ENCODE measurements at places on chromosomes 6 and 20.

DNA sequence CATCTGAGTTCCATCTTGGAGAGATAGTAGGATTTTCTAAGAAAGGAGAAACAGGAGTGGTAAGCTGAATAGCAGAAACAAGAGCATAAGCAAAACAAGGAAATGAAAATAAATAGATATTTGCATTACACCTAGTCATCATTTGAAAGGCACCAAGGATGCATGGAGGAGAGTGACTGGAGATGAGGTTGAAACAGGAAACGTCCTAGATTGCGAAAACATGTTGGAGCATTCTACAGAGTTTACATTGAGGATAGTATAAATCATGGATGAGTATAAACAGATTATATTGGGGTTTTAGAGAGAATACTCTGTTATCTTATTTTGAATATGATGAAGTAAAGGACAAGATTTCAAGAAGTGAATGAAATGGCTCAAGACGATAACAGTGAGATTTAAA is 507.3 kb downstream of the EYS start:
- DNase-seq, result no peak

GRCh38 chr20:11001764-11002540 is 328.2 kb upstream of the JAG1 start:
- DNase-seq, result no peak

- no peak for DNase-seq
Measured at GRCh38 chr20:13249118-13249797, 28.2 kb downstream of the ISM1 start.

GRCh38 chr6:98894810-98895209 is 52.9 kb downstream of the FBXL4 start:
- DNase-seq, result no peak

DNA sequence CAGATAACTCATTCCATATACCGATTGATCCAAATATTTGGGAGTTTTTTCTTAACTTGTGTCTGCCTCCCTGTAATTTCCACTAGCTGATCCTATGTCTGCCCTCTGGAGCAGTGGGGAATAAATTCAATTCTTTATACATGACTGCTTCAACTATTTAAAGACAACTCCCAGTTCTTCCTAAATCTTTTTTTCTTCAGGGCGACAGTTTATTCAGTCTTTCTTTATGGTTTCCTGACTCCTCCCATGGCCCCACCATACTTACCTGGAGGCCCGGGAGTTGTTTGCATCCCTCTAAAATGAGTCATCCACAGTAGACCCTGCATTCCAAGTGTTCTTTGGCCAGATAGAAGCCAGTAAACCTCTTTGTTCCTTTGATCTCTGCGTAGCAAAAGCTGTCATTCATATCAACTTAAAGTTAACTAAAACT is 73.6 kb downstream of the LCA5 start:
- DNase-seq, result no peak

DNA sequence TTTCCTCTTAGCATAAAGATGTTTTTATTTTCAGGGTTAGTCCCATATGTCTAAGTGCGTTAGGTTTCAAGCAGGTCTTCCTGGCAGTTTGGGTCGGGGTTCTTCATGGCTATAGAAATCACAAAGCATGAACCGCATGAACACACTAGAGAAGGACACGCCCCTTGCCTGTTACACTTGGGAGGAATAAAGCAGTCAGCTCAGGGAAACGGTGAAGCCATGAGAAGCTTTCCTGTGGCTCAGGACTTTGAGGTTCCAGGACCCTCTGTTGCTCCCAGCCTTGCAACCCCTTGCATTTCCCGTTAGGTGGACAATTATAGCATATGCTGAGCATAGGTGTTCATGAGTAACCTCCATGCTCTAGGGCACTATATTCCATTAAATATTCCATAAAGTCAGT is 96.7 kb downstream of the SYCP2 start:
- no peak for DNase-seq

DNA sequence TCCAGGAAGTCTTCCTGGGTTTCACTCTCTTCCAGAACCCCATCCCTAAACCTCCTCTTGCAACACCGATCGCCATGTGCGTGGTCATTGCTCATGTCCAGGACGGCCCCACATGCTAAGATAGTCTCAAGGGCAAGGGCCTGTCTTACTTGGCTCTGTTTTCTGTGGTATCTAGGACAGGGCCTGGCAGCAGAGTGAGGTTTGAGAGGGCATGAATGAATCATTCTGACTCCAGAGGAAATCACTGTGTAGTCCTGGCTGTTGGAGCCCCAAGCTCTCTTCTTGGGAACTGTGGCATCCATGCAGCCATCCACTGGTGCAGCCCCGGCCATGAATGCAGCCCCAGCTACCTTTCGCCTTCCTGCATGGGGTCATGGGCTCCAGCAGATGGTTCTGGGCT is 12.4 kb downstream of the SIRPA start:
- no peak for DNase-seq

DNA sequence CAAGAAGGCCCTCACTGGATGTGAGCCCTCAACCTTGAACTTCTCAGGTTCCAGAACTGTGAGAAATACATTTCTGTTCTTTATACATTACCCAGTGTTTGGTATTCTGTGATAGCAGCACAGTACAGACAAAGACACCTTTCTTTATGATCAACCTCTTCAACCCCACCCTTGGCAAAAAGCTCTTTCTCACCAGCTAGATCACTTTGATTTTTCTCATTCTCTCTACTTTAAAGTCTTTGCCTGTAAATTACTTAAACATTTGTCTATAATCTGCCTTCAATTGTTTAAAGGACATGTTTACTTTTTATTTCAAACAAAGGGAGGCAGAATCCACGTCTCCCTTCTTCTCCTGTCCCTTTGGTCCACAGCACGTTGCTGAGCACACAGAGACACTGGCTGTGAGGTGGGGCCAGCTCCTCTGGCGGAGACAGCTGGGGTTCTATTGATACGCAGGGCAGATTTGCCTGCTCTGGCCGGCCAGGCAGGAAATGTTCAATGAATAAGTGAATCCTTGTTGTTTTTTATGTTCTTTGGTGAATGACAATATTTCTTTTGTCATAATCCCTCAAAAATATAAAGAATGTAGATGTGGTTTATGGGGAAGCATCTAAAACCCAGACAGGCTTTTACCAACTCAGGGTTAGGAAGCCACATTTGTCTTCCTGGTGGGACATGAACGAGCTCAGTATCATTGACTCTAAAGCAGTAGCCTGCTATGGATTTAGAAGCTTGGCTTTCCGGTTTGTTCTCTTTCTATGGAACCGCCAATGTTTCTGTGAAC is 52.9 kb downstream of the NEDD9 start:
- no peak for DNase-seq

GRCh38 chr20:54062812-54063280 is 7.5 kb downstream of the BCAS1 start:
- no peak for DNase-seq

DNA sequence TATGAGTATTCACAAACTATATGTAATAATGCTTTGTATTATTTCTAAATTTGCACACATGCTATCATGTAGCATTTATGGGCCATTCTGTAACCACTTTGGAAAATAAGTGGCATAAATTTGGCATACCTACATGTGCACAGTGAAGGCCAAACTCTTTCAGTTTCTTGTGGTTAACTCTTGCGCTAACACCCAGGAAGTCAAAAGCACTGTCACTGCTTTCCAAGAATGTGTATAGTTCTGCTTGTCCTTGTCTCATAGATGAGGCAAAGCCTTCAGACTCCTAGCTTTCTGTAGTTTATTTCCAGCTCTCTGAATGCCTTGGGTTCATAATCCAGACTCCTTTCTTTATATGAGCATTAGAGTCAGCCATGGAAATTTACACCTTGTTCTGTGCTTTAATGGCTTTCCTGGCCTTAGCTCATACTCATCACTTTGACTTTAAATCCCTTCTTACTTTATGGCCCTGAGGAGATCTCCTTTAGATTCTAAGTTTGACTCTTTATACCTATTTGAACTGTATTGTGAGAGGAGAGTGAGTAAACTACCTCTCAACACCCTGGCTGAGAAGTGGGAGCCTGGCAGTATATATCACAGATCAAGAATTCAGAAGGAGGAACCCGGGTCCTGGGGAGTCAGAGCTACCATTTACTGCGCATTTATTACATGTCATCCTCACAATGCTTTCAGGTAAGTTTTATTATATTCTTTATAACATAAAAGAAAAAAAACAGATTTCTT is 949 bp upstream of the SLC17A3 start:
- no peak for DNase-seq

GRCh38 chr6:37897321-37897720 is 77.8 kb downstream of the ZFAND3 start:
- DNase-seq, result no peak

DNA sequence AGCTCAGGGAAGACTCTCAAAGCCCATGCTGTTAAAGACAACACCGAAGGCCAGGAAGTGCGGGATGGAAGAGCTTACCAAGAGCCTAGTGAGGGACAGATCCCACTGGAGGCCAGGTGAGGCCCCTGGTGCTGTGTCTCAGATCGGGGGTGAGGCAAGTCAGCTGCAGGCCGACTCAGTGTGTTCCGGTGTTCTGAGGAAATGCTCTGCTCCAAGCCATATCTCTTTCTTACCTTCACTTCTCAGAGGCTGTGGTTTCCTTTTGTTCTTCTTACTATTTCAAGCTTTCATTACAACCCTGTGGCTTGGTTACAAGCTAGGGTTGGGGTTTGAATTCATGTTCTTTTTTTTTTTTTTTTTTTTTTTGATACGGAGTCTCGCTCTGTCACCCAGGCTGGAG is 114.3 kb upstream of the ZFP64 start:
- DNase-seq, result no peak

DNA sequence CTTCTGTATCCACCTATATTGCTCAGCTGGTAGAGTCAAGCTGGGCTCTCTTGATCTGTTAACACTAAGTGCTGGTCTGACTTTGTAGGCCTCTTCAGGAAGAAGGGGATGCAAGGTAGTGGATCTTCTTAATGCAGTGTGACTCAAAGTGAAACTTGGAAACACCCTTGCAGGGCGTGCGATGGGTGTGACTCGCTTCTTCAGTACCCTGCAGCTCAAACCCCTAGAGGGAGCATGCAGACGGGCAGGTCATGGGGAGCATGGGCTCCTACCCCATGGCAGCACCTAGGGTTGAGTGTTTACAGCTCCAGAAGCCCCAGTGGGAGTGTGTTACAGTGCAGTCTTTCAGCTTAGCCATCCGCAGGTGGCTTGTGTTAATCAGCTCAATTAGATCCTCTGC is 757 bp upstream of the SAMD3 start:
- DNase-seq, result peak; percentile 73

DNA sequence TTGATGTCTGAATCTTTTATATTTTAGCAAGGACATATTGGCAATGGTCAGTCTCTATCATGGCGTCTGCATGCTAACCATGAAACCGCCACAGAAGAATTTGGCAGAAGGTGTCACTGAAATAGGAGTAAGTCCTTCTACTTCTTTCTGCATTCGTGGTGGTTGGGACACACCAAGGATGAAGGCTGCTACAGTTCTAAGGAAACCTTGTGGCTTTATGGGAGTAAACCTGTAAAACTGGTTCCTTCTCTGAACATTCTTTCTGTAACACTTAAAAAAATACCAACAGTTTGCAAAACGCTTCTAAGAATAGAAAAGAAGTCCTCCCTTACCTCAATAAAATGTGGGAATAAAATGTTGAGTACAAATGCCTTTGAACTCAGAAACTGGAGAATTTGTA is 195.3 kb downstream of the SLC24A3 start:
- DNase-seq, result no peak

DNA sequence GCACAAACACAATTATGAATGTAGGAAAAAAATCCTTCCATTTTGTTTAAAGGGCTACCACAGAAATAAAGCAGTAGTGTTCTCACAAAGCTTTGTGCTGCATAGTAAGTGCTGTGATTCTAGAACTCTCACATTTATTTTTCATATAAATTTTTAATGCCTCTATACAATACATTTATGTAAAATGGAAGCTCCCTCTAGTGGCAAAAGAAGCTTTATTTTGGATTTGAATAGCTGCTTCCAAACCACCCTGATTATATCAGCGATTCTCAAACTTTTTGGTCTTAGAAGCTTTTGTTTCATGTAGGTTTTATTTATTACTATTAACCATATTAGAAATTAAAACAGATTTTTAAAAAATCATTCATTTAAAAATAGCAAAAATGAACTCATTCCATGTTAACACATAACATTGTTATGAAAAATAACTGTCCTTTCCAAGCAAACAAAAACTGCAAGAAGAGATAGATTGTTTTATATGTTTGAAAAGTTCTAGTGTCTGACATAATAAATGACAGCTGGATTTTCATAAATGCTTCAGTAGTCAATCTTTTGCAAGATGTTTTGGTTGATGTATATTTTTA is 38.4 kb downstream of the HS3ST5 start:
- no peak for DNase-seq

DNA sequence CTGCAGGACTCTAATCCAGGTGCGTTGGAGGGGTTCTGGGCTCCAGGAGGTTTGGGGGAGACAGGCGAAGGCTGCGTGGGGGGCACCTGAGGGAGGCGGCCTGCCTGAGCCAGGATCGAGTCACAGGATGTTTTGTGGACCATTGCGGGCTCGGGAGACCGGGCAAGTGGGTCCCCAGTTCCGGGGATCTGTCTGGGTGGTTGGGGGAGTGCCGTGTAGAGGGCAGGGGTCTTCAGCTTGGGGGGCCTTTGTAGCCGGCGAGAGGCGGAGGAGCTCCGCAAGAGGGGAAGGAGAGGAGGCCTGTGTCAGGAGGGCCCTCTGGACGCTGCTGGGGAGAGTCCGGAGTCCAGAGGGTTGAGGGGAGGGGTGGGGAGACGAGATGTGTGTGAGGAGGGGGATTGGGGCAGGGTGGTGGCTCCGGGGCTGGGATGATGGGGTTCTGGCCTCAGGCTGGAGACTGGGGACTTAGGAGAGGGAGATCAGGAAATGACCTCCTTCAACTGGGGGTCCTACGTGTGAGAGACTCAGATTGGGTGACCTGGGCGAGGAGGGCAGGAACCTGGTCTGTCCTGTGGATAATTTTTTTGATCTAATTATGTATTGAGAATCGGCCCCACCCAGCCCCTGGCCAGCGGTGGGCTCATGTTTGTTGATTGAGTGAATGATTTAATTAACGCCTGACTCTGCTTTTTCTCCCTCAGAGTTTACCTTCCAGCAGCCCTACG is 505 bp downstream of the SNAI1 start:
- DNase-seq, result no peak

DNA sequence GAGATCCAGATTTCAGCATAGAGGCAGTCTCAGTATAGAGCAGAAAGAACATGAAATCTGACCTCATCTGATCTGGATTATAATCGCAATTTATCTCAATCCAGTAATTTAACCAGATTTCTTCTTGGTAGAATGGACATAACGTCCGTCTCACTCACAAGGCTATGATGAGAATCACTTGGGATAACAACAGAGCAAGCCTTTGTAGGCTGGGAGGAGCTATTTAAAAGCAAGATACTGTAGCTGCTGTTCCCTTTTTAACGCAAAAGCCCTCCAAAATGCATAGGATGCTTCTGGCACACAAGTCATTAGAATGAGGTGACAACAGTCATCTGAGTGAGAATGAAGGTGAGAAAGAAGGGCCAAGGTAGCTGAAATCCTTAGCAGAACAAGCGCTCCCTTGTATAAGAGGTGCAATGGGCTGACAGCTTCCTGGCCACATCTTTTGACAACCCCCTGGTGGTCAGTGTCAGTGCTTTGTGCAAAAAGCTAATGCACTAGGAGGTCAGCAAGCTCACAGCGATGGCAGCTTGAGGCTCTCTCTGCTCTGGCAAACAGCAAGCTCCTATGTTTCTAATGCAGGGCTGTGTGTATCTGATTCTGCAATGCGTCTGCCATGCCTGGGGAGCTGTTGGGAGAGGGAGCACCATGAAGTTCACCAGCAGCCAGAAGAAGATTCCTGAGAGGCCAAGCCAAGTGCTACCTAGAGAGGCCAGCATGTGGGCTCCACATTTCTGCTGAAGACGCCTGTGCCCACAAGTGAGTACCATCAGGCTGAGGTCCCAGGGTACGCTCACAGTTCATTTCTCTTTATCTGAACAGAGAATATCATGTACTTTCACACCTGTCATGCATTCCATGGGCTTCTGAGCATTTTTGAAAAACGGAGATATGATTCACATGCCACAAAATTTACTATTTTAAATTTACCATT is 16.2 kb downstream of the METTL24 start:
- DNase-seq, result no peak

Measured in CD4-positive, alpha-beta T cell treated with Interleukin-15 for 1 hour (primary cell).